DMS79 treated with DMSO at 0.1 percent for 48 hours (cell line): ENCODE measurements at places on chromosomes 6 and 20.

- DNase-seq: no peak
These were observed 118.7 kb downstream of the EPHA7 start for GRCh38 chr6:93300661-93301060.

DNA sequence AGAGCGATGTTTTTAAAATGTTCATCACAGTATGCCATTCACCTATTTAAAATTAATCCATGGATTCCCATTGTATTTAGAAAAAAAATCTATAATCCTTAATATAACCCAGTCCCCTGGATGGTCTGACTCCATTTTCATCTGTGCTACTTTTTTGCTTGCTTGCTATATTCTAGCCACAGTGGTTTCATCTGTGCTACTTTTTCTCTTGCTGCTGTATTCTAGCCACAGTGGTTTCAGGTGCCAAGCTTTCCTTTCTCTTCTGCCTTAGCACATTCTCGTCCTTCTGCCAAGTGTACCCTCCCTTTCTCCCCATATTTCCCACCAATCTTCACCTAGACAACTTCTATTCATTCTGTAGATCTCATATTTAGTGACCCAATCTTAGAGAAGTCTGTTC lies 33.3 kb upstream of the SOX4 start:
- no peak for DNase-seq

GRCh38 chr6:167350275-167350696 lies 25.4 kb downstream of the TTLL2 start:
- peak; percentile 41 for DNase-seq

GRCh38 chr20:34365765-34366213 lies 2.7 kb downstream of the ITCH start:
- no peak for DNase-seq

- DNase-seq: no peak
These were observed 33.0 kb downstream of the SAMD3 start for GRCh38 chr6:130189531-130190397.

DNA sequence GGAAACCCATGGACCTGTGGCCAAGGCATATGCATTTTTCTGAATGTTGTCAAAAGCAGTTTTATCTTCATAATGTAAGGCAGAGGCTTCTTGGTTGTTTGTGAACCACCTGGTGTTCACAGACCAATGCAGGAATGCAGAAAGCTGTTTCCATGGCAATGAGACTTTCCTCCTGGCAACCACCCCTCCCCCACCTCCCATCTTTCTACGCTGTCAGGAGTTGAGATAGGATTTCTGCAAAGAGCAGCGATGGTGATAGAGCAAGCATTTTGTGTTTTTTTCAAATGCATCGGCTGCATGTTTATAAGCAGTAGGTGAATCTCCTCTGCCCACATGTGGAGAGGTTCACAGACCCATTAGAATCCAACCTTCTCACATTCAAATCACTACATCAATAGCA lies 114.1 kb upstream of the SMLR1 start:
- DNase-seq: no peak

- DNase-seq: no peak
These were observed 65.9 kb downstream of the DLL1 start for GRCh38 chr6:170224694-170225660.

GRCh38 chr20:52196845-52197244 lies 5.3 kb upstream of the ZFP64 start:
- no peak for DNase-seq

- no peak for DNase-seq
These were observed 32.6 kb downstream of the MRPL14 start for GRCh38 chr6:44094403-44095242.

- no peak for DNase-seq
These were observed 2.5 kb downstream of the HINT3 start for GRCh38 chr6:125959041-125959440.

GRCh38 chr20:43433250-43433854 lies 24.3 kb upstream of the SRSF6 start:
- no peak for DNase-seq
